Activated effector memory CD4-positive, alpha-beta T cell treated with Interleukin-2 at 50 U/mL for 16 hours (primary cell): ENCODE measurements at places on chromosomes 5 and 9.

DNA sequence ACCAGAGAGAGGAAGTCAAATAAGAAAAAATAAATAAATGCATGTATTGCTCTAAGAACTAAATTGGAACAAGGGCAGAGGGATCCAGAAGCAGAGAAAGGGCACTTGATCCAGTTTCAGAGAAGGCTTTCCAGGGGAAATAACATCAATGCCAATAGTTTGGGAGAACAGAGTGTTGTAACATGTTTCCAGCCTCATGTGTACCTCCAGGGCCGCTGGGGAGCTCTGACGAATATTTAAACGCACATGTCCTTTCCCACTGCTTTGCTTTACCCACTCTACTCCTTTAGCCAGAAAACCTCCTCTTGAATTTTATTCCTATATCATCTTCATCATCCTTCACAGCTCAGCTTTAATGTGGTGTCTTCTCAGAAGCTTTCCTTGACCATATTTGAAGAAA lies 233.7 kb downstream of the ENC1 start:
- no peak for DNase-seq

DNA sequence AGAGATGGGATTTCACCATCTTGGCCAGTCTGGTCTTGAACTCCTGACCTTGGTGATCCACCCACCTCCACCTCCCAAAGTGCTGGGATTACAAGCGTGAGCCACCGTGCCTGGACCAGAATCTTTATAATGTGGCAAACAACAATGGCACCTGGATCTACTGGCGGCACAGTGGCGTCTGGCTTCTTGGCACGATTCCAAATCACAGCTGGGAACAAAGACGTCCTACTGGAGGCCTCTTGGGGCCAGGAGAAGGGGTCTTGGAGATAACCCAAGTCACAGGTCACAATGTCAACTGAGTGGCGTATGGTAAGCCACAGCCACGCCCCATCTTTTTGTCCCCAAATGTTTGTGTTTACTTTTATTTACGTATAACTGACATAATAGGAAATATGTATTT lies 77.8 kb upstream of the RAPGEF1 start:
- no peak for DNase-seq

DNA sequence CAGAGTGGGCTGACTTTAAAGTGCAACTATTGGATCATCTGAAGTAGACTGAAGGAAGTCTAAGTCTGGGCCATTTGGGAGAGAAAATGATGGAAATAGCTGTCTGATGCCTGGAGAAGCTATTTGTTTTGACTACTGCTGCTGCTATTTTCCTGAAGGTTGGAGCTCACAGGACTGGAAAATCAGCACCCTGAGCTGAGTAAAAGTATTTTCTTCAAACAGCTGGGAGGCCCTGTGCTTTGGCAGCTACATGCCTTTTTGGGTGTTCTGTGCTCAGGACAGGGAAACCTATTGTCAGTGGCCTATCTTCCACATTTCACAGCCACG lies 302.6 kb downstream of the ENC1 start:
- DNase-seq = no peak

GRCh38 chr5:76305269-76305668 lies 97.8 kb upstream of the IQGAP2 start:
- no peak for DNase-seq

- DNase-seq = no peak
These were observed 430.4 kb downstream of the CAAP1 start for GRCh38 chr9:26462213-26462612.

- no peak for DNase-seq
These were observed 7.6 kb upstream of the AGPAT2 start for GRCh38 chr9:136694872-136695247.
